Effector memory CD4-positive, alpha-beta T cell (primary cell): ENCODE measurements at places on chromosomes 3 and 15.

- no peak for DNase-seq
Observed at GRCh38 chr15:38904298-38904697, 339.7 kb upstream of the RASGRP1 start.

- no peak for DNase-seq
Observed at GRCh38 chr3:31433679-31433992, 99.1 kb upstream of the STT3B start.

DNA sequence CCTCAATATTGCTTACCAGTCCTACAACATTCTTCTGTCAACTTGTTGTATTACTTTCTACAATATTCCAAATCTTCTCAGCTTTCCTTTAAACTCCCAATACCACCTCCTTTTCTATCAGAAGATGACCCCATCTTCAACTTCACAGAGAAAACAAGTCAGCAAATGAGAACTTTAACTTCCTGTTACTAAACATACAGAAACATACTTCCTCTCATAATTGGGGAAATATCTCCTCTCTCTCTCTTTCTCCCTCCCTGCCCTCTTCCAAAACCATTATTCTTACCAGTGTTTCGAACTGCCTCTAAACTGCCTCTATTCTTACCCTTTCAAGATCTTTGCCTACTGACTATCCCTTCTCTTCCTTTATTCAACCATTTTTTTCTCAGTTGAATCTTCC is 1.8 kb upstream of the SNAP23 start:
- no peak for DNase-seq

GRCh38 chr3:43411429-43411828 is 125.1 kb downstream of the SNRK start:
- no peak for DNase-seq

DNA sequence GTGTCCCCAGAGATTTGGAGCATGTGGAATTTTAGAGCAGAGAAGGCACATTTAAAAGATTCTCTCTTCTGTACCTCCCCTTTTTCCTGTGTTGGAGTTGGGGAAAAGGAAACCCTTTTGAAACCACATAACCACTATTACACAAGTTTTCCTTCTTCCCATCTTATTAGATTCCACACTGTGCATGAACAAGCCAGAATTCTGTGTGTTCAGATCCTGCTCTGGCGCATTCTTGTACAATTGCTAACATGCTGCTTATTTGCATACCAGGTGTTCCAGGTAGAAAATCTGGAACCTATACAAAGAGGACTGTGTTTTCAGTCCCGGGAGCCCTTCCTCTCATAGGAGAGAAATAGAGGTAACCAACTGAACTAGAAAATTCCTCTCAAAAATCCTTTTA is 2.6 kb upstream of the CIB2 start:
- DNase-seq = no peak

DNA sequence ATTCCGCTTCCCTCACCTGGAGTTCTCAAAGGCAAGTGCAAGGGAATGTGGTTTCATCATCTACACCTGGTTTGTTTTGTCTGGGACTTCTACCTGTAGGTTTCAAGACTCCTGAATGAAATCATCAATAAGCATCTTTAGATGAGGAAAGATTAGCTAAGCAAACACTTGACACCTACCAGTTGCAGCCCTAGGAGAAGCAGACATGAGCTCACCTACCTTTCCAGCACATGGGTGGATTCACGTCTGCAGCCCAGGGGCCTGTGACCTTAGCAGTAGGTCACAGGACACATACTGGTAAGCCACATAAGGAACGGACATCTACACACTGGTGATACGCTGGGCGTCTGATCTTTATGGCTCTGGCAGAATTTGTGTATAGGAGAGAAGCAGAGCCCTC is 26.7 kb downstream of the SLCO2A1 start:
- no peak for DNase-seq

GRCh38 chr3:25426408-25426807 is 1.7 kb upstream of the RARB start:
- DNase-seq = no peak

GRCh38 chr3:100546020-100546744 is 53.8 kb downstream of the TMEM45A start:
- no peak for DNase-seq

DNA sequence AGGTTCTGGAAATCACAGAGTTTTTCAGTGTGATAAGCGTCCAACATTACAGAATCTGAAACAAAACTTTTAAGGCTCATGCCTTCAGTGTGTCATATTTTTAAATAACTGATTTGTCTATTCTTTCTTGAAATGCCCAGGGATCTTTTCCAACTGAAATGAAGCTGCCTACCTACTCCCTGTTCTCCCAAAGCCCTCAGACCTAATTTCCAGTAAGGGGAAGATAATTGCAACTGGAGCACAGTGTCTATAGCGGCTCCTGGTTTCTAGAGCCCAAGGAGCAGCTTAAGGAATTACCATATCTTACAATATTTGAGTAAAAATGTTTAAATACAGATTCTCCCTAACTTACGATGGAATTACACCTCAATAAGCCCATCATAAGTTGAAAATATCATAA is 33.0 kb downstream of the LRRC2 start:
- DNase-seq = no peak

DNA sequence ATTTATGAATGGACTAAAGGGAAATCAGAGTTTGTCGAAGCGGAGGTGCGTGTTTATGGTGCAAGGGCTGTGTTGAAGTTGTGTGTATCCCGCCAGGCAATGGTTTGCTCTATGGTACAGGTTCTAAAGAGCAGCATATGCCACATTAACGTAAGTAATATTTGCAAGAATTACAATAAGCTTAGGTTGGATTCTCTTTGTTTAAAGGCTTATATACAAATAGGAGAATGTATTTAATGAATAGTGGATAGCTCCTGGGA is 800 bp downstream of the EPHA3 start:
- no peak for DNase-seq

- no peak for DNase-seq
Observed at GRCh38 chr15:60346653-60347052, 51.1 kb downstream of the ANXA2 start.

- no peak for DNase-seq
Observed at GRCh38 chr3:44252332-44252959, 10.8 kb downstream of the TOPAZ1 start.

GRCh38 chr3:124587053-124587408 is 143.2 kb upstream of the UMPS start:
- DNase-seq = no peak

DNA sequence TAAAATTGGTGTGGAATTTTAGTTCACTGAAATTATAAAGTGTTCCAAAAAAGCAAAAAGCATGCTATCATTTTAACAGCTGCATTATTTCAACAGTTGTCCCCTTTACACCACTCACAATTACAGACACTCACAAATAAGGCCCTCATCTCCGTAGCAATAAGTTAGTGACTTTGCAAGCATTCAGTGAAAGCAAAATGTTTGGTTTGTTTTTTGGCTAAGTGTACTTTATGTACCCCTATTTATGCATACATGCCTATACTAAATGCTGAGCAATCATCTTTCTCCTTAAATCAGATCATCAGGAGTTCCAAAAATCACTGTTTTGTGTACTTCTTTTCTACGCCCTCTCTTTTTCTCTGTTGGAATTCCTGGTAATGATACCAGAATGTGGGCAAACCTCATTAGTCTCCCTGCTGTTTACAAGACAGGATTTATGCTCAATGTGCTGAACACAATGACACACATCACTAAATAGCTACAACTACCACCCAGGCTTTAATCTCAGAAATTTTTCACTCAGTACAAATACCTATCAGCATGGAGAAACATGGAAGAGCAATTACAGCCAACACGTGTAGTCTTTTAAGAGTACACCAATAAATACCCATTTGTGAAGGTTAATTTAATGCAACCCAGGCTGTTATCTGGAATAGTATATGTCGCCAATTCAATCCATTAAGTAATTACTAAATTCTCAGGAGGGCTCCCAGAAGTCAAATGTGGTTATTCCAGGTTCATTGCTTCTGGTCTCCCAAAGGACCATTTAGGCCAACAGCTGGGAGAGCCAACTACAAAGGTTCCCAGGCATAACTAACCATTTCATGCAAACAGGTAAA is 12.0 kb downstream of the ALDH1A2 start:
- DNase-seq = no peak

- DNase-seq = no peak
Observed at GRCh38 chr3:114436182-114436581, 142.4 kb downstream of the TIGIT start.

DNA sequence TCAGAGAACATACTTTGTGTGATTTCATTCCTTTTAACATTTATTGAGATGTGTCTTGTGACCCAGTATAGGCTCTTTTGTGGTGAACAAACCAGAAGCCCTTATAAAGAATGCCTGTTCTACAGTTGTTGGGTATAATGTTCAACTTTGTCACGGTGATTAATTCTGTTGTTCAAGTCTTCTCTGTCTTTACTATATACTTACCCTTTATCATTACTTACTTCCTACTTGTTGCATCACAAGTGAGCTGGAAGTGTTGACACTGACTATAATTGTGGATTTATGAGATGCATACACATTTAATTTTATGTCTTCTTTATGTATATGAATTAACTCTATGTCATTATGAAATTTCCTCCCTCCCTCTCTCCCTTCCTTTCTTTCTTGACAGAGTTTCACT is 59.7 kb upstream of the TBL1XR1 start:
- DNase-seq = no peak

DNA sequence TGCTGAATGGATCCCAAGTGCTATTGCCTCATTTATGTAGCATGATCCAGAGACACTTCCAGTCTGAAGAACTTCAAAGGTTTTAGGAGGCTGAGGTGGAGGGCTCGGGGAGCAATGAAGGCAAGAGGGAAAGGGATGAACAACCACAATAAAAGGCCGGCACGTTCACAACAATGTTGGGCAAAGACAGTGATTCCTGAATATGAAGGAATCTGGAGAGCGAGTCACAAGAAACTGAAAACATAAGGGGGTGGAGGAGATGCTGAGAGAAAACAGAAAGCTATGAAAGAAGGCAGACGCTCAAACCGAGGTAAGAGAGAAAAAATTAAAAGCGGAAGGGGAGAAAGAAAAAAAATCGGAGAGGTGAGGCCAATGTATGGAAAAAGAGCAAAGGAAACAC is 120.1 kb downstream of the GREM1 start:
- no peak for DNase-seq

- no peak for DNase-seq
Observed at GRCh38 chr3:175378348-175378747, 519.2 kb downstream of the NAALADL2 start.

DNA sequence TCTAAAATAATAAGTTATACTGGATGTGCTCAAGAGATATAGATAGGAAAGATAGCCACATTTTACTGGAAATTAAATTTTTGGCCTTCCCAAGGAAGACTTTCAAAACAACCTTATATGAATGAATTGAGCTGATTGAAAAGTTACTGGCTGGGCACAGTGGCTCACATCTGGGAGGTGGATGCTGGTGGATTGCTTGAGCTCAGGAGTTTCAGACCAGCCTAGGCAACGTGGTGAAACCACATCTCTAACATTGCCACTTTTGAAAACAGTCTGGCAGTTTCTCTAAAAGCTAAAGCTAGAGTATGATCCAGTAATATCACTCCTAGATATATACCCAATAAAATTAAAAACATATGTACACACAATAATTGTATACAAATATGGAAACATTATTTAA is 231.4 kb upstream of the POU1F1 start:
- no peak for DNase-seq

DNA sequence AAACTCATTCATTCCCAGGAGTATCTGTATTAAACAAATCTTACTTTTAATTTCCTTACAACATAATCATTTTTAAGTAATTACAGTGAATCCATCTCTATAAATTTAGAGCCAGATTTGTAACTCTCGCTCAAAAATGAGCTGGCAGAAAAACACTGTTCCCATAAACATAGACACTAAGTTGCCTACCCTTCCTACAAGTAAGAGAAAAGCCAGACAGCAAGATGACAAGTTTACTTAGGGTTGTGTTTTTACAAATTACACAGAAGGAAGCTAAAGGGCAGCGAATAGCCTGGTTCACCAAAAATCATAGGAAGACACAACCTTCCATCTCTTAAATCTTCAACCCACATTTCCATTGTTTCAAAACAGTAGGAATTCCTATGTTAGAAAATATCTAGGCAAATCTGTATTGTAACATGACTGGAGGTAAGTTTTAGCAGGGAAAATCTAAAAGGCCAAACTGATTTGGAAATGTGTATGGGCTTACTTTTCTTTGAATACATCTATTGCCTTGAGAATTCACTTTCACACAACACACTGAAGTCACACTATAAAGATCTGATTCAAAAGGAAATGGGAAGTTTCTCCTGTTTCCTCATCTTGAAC is 21.7 kb downstream of the HERC1 start:
- DNase-seq = no peak

DNA sequence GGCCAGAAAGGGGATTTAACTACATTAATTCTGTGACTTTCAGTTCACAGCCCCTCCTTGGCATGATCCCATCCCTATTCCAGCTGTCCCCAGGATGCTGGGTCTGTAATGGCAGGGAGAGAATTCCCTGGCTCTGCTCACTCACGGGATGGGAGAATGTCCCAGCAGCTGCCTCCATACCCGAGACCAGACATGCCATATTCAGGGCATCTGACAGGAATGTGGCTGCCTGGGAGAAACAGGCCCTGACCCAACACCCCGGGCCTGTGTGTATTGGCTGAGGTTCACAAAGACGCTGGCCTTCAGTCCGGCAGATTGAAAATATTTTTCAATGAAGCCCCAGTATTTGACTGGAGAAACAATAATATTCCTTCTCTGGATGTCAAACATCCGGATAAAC is 83.6 kb upstream of the SMAD3 start:
- no peak for DNase-seq

DNA sequence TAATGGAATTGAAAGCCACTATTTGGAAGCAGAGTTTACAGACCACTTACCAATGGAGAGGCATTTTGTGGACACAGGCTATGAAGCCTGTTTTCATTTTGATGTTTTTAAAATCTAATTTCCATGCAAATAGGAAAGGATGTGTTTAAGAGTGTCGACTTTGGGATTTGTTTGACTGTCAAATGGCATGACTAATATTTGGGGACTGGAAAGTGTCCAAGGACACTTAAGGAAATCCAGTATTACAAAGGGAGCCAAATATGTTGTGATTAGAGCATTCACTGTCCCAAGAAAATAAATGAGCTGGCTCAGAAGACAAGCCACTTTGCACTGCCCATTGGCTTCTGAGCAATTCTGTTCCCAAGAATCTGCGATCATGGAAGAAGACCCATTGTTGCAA is 34.0 kb upstream of the SLC6A11 start:
- no peak for DNase-seq

- DNase-seq = no peak
Observed at GRCh38 chr3:124862006-124862405, 25.2 kb downstream of the ITGB5 start.

DNA sequence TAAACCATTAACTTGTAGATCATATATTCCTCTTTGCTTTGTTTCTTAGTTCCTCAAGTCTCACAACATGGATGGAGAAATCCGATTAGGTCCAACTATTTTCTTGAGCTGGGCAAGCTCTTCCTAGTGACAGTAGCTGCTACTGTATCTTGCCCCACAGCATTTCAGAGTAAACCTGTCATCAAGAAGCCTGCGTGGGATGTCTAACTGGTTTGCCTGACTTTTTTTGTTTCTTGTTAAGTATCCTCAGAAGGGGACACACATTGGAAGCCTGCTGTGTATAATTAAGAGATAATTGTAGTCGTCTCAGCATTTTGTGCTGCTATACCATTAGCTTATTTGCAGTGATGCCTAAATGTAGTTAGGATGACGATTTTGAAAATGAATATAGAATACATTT is 29.3 kb upstream of the STT3B start:
- DNase-seq = no peak
